Nucleus accumbens (tissue), 56 donors: ENCODE measurements at places on chromosomes 16 and 17.

DNA sequence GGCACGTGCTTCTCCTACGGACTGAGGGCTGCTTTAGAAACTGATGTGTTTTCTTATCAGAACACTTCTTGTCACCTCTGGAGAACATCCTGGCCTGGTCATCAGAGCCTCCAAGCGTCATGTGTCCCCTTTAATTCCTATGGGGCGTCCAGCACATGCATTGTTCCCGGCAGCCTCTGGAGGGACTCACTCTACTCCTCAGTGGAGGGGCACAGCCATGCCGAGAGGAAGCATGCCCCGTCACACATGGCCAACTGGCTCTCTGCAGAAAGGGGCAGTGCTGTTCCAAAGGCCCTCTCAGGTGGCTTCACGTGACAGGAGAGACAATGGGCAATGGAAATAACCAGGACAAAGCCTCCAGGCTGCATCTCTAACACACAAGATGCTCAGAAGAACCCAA, 31.8 kb downstream of the CDRT15L2 start:
- no peak for DNase-seq

- DNase-seq = no peak
These were observed 89.8 kb upstream of the GNAO1 start for GRCh38 chr16:56101480-56101879.

DNA sequence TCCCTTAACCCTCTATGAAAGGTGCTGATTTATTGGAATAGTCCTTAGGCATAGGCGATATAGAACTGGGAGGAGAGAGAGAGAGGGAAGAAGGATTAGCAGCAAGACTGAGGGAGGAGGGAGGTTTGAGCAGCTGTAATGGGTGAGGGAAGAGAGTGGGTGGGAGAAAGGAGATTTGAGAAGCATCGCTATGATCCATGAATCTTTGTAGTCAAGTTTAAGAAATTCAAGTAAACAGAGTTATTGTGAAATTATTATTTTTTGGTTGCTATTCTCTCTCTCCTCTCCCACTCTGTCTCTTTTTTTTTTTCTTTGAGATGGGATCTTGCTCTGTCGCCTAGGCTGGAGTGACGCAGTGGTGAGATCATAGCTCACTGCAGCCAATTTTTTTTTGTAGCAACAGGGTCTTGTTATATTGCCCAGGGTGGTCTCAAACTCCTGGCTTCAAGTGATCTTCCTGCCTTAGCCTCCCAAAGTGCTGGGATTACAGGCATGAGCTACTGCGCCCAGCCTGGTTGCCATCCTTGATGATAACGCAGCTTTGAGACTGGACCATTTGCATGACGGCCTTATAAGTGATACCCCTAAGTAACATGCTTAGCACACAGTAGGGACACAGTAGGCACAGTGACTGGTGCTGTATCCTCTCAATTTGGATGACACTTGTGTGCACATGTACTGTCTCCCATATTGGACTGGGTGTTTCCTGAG, 21.0 kb upstream of the TNS4 start:
- DNase-seq = no peak

GRCh38 chr17:4599505-4600281, 15.4 kb downstream of the SMTNL2 start:
- DNase-seq = no peak

DNA sequence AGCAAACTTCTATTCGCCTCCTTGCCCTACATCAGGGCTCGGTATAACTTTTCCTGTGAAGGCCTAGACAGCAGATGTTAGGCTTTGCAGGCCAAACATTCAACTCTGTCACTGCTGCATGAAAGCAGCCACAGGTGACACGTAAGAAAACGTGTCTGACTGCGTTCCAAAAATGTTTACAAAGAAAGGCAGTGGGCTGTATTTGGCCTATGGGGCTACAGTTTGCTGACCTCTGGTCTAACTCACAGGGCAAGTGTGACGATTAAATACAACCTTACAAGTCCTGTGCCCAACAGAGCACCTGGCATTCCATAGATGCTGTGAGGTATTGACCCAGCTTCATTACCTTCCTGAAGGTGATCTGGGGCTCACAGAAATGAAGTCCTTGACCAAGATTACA, 79.4 kb downstream of the USP31 start:
- DNase-seq = no peak
